ENCODE measurements at places on chromosomes 11 and 22.
A peak's percentile ranks its signal among the peaks of the same experiment; 100 is the strongest.

DNA sequence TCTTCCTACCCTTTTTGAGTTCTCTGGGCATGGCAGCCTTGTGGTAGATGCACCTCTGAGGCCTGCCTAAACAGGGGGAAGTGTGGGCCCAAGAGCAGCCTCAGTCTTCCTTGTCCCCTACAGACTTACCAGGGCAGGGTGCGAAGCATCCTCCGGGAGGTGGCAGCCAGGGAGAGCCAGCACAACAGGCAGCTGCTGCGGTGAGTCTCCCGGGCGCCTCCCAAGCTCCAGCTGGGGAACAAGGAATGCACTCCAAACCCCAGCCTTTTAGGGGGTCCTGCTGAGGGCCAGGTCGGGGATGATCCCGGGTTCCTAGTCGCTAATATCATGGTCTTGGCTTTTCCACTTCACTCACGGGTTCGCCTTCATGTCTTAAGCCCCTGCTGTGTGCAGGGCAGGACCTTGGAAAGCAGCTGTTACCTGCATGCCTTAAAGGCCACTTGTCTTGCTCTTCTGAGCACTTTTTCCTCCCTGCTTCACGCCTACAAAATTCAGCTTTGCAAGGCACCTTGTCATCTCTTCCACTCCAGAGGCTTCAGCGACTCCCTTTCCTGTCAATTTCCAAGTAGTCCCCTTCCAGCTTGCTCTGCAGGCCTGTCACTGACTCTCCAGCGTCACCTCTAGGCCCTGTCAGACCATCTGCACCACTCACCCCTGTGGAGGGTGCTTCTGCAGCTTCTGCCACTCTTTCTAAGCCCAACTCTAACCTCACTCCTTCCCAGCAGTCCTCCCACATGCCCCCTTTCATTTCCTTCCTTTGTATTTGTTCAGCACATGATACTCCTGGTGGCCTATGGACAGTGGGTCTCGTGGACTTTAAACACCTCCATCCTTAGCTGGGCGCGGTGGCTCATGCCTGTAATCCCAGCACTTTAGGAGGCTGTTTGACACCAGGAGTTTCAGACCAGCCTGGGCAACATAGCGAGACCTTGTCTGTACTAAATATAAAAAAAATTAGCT, 57.0 kb downstream of the PISD start:
- DNase-seq: no peak

DNA sequence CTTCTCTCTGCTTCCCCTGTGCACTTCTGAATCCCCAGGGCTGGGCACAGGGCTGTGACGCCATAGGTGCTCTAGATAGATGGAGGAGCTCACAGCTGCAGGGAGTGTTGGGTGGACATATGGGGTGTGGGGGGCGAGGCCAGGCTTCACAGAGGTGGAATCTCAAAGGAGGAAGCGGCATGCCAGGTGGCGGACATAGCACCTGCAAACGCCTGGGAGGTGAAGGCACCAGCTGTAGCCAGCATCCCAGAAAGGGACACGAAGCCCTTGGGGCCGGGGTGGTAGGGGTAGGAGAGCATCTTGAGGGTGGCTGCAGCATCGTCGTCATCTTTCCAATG, 14.6 kb upstream of the KCNQ1OT1 start:
- DNase-seq: no peak

GRCh38 chr22:30245181-30245984, 1.2 kb downstream of the LIF start:
- DNase-seq: no peak

DNA sequence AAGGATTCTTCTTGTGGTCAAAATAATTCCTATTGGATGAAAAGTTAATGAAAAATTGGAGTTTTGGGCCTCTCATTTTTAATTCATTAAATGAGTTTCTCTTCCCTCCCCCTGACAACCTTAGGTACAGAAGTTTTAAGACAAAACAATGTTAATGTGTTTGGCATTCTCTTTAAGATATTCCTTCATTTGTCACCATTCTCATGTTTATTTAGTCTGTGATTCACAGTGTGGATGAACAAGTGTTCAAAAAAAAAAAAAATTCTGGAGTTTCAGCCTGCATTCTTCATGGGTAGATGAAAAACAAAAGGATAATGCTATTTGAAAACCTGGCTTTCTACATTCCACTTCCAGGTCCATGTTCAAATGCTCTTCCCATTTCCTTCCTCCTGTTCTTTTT, 172.6 kb upstream of the LUZP2 start:
- DNase-seq: no peak

- DNase-seq: no peak
Measured at GRCh38 chr11:7418061-7418460, 67.2 kb upstream of the OLFML1 start.

GRCh38 chr22:47198801-47199251, 436.4 kb downstream of the TBC1D22A start:
- DNase-seq: no peak

GRCh38 chr22:22755778-22756100, 111.3 kb downstream of the GGTLC2 start:
- no peak for DNase-seq

DNA sequence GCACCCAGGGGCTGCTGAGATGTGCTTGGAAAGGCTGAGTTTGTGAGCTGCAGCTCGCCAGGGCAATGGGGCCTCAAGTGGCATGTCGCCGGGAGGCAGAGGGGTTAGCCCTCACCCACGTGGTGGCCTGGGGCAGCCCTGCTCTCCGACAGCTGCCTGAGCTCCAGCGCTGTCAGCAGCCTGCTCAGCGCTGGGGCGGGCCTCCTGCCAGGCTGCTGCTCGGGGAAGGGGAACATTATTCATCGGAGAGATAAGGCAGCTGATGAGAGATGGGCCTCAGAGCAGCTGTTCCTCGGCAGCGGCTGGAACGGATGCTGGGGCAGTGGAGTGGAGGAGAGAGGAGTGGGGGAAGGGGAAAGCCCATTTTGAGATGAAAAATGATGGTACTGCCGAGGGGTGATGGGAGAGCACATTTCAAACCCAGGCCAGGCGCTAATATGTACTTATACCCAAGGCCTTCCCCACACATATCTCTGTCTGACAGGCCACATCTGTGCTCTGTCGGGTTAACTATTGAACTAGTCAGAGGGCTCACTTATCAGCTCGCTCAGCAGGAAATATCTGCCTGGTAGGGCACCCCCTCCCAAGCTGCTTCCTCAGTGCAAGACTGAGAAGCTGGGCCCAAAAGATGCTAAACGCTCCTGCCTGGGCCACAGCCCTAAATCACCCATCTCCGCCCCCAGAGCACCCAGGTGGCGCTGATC, 79.5 kb downstream of the TIMP3 start:
- no peak for DNase-seq

GRCh38 chr22:33219648-33220384, 161.6 kb upstream of the SYN3 start:
- DNase-seq: no peak

GRCh38 chr11:110801328-110801727, 89.1 kb upstream of the ARHGAP20 start:
- DNase-seq: no peak

DNA sequence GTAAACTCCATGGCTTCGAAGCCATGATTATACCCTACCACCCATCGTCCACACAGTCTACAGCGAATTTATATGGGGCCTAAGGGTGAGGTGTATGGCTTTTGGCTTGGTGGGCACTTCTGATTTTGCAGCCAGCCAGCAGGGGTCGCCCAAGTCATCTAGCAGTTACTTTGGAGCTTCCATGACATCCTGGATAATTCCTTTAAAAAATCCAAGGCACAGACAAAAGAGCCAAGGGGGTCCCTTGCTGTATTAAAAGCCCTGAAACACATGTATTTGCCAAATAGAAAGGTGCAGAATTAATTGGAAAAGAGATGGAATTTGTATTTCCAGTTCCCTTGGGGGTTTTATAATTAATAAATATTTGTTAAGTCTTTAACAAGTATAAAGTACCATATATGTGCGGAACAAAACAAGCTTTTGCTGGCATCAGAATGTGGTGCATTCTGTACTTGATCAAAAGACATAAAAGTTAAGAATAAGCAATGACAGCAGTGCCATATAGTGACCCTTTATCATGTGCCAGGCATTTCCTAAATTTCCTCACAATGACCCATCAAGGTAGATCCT, 132.8 kb upstream of the PITPNB start:
- no peak for DNase-seq

DNA sequence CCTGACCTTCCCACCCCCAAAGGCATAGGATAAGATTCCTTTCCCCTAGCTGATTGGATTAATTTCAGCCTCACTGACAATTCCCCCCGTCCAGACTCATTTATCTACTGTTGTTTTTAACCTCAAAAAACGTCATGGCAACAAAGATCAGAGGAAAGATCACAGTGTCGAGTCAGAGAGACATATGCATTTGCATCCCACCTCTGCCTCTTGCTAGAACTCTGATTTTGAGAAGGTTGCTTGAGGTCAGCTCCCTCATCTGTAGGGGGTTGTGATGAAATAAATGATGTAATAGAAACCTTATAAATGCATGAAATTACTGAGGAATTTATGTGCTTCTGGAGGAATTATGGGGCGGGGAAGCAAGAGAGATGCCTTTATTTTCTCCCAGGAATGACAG, 53.3 kb upstream of the SYN3 start:
- no peak for DNase-seq

GRCh38 chr11:117096201-117096991, 1.8 kb downstream of the SIK3 start:
- DNase-seq: peak; percentile 56

DNA sequence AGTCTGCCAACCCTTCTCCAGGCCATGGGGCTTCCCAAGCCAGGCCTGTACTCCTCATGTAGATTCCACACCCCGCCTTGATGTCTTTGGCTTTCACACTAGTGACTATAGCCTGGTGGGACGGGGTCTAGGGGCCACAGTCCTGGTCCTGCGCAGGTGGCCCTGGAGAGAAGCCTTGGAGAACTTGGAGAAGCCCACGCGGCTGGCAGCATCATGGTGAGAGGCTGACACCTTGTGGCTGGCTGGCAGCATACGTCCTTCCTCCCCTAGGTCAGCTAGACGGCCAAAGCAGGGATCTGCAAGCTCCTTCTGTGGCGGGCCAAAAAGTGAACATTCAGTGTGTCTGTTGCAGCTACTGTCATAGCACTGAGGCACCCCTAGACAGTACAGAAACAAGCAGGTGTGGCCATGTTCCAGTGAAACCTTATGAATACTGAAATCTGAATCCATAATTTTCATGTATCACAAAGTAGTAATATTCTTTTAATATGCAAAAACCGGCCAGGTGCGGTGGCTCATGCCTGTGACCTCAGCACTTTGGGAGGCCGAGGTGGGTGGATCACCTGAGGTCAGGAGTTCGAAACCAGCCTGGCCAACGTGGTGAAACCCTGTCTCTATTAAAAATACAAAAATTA, 42.0 kb downstream of the FAM83F start:
- peak; percentile 76 for DNase-seq

DNA sequence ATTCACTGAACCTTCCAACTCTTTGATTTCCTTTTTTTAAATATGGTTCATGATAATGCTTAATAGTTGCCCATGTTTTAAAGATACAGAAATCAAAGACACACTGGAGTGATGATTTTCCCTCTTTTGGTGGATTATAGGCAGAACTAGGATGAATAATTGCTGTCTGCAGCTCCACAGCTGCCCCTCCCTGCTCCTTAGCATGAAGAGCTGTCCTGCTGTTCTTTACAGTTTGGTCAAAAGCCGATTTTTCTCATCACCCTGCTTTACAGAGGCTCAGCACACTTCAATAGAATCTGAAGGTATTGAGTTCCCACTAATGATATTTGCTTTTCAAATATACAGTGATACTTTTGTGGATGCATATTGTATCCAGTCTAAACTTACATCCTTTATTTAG, 202.6 kb downstream of the AASDHPPT start:
- DNase-seq: no peak

GRCh38 chr11:46528445-46529094, 65.3 kb downstream of the AMBRA1 start:
- no peak for DNase-seq

GRCh38 chr22:38240734-38241252, 32.0 kb downstream of the TMEM184B start:
- DNase-seq: no peak

GRCh38 chr11:11665407-11665806, 43.6 kb upstream of the GALNT18 start:
- DNase-seq: no peak

- DNase-seq: no peak
Measured at GRCh38 chr22:36311386-36312085, 58.6 kb downstream of the APOL1 start.

- no peak for DNase-seq
Measured at GRCh38 chr22:35475545-35475944, 65.1 kb upstream of the RASD2 start.

DNA sequence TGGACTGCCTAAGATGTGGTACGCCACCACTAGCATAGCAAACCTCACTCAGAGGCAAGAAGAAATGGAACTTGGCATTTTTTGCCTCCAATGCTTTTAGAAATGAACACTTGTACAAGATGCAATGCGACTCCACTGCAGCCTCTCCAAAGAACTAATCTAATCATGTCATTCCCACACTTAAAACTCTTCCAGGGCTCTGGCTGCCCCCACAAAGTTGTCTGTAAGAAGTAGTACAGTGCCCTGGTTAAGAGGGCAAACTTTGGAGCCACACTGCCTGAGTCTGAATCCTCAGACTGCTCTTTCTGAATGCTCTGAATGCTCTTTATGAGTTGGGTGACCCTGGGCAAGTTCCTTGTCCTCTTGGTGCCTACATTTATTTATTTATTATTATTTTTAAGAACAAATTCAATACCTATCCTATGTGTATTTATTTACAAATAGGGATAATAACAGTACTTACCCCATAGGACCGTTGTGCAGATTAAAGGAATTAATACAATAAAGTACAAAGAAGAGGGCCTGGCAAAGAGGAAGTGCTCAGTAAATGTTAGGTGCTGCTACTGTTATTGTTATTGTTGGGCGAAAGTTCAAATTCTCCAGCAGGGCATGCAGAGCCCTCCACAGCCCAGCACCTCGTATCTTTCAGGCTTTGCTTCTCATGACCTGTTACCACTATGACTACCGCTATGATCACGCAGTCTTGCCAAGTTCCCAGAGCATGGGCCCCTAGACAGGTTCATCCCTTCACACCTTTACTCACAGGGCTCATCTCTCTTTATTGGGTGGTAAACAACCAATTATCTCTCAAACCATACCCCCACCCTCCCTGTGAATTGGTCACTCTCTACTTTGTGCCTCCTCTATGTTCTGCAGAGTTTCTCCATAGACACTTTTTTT, 59.3 kb downstream of the RAB30 start:
- DNase-seq: no peak

DNA sequence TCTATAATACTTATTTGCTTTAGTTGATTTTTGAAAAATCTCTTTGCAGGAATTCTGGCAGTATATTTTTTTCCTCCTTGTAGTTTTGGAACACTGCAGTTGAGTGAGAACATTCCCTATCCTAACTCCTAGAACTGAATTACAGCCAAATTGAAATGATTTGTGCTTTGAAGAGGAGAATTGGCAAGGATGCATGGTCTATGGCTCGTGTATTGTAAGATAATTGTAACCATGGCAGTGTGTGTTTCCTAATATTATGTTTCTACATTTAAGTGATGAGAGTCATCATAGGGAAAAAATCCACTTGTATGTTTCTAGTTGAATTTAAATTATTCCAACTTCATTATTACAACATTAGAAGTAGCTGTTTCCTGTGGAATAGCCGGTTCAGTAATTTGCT, 80.9 kb upstream of the MYO18B start:
- DNase-seq: no peak

GRCh38 chr22:50508897-50509296, 873 bp downstream of the NCAPH2 start:
- DNase-seq: no peak

Measured in HL-60 (cell line).